IMR-90 (cell line): ENCODE measurements at places on chromosomes 4 and X. TPM values are rescaled to one million over a fixed set of nuclear protein-coding genes. Genes with fewer than 3 reads are reported as not detected.

Gene TEX11
- not detected in 2 replicates for total RNA-seq

Gene GPR50
- not detected in 2 replicates for total RNA-seq

DNA sequence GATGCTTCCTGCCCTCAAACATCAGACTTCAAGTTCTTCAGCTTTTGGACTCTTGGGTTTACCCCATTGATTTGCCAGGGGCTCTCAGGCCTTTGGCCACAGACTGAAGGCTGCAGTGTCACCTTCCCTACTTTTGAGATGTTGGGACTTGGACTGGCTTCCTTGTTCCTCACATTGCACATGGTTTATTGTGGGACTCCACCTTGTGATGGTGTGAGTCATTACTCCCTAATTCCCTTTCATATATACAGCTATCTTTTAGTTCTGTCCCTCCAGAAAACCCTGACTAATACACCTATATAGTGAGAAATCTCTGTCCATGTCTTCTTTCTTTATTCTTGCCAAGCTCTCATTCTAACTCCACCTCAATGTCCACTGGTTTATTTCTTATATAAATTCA lies 736.9 kb upstream of the HS3ST1 start:
- no peak for DNase-seq

- no peak for DNase-seq
Observed at GRCh38 chr4:8301851-8302730, 32.5 kb downstream of the HTRA3 start.

GRCh38 chr4:142549726-142550463 lies 296.2 kb downstream of the INPP4B start:
- peak; percentile 81 for DNase-seq

DNA sequence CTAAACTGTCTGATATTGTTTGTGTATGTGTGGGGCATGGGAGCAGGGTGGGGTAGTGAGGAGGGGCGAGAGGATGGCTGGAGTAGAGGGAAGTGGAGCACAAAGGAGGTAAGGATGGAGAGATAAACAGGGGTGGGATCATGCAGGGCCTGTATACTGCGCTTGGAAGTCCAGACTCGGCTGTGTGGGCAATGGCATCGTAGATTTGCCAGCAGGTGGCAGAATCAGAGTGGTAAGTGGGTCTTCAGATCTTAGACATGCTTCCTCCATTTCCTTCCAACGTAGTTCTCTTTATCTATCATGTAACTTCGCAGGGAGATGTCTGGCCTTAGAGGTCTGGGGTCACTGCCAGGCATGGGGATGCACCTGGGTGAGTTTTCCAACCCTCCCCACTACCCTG lies 155.5 kb downstream of the PDGFRA start:
- peak; percentile 39 for DNase-seq

GRCh38 chrX:103789004-103789403 lies 12.4 kb downstream of the PLP1 start:
- DNase-seq, result no peak

GRCh38 chr4:3335982-3336381 lies 43.2 kb downstream of the RGS12 start:
- DNase-seq, result no peak

DNA sequence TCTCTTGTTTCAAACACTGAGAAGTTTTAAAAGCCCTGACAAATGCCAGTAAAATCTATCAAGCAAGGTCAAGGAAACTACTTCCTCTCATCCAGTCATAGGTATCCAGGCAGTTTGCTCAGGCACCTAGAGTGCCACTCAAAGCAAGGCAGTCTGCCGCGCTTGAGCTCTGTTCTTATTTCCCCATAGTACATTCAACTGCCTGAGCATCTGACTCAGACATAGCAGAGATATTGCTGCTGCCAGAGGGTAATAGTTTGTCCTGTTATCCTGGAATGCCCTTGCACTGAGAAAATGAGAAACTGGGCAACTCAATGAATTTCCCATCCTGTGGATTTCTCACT lies 16.1 kb upstream of the ATP8A1 start:
- no peak for DNase-seq

DNA sequence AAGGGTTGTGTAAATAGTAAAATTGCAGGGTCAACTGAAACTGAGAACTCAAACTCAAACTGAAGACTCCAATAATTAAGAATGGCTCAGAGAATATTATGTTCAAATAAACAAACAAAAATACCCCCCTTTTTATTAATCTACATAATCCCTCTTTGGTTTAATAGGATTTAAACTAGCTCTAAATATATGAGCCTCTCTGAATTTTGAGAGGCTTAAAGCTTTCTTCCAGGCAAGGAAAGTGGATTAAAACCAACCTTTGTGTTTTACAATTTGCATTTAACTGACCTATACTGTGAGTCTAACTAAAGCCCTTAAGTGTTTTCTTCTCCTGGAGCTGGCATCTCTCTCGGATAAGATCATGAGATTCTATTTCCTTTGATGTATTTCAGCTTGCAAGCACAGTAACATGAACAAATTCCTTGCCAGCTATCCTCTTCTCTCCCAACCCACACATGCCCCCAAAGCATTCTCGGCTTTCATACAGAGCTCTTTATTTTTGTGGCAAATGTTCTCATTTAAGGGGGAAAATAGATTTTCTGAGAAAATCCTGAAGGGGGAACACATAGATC lies 1310.8 kb upstream of the AGA start:
- no peak for DNase-seq

DNA sequence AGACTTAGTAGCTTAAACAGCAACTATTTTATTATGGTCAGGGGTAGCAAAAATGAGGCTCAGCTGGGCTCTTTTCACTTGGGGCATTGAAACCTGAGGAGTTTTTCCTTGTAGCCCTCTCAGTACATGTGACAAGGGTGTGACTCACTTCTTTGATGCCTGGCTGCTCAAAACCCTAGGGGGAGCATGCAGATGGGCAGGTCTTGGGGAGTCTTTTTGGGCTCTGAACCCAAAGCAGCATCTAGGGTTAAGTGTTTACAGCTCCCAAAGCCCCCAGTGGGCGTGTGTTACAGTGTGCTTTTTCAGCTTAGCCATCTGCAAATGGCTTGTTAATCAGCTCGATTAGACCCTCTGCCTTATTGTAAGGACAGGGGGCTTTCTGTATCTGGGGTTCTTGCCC lies 1752.7 kb downstream of the PCDH7 start:
- DNase-seq, result no peak

- DNase-seq, result no peak
Observed at GRCh38 chr4:30281986-30282385, 438.2 kb upstream of the PCDH7 start.
